ENCODE measurements at places on chromosomes 7 and 10.

DNA sequence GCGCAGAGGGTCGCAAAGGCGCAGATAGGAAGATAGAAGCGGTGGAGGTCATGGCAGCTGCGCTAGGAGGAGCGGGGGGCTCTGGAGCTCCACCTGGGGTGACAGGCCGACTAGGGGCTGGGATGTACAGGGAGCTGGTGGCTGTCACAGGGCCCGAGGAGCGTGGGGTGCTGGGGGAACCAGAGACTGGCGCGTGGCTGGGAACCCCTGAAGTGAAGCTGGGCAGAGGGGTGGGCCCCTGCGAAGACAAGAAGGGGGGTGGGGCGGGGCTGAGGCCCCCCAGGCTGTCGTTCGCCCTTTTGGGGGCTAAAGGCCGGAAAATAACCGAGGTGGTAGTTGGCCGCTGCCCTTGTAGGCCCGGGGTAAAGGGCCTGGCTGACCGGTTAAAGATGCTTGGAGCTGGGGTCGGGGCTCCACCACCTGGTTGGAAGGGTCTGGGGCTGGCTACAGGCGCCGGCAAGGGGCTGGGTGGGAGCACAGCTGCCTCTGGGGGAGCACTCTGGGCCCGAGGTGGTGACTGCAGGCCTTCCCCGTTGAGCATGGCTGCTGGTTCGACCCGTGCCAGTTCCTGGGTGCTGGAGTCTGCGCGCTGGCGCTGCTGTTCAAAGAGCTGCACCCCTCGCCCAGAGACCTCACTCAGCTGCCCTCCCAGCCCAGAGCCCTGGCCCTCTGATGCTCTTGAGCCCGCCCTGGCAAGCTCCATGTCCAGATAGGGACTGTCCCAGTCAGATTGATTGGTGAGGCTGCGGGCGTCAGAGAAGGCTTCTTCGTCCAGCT is 6.8 kb upstream of the MYOZ1 start:
- DNase-seq = no peak

DNA sequence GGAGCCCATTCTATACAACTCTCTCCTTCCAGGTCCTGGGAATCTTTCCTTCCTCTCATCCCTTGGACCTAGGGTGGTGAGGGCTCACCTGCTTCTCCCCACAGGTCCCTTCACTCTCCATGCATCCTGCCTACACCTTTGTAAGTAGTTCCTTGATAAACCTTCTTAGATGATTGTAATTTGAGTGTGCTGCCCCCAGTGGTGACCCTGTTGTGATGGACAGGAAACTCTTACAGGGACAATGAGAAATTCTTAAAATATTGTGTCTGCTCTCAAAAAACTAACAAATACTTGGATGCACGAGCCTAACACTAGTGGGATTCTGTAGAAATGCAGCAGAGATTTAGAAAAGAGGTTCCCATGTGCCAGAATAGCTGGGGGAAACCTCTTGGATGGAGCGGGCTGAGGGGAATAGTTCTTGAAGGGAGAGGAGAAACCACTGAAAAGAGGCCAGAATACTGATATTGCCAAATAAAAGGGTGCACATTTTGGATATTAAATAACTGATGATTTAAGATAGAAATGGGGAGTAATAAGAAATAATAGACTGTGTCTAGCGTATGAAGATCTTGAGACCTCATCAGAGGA is 6.7 kb upstream of the PAXIP1 start:
- DNase-seq = no peak

DNA sequence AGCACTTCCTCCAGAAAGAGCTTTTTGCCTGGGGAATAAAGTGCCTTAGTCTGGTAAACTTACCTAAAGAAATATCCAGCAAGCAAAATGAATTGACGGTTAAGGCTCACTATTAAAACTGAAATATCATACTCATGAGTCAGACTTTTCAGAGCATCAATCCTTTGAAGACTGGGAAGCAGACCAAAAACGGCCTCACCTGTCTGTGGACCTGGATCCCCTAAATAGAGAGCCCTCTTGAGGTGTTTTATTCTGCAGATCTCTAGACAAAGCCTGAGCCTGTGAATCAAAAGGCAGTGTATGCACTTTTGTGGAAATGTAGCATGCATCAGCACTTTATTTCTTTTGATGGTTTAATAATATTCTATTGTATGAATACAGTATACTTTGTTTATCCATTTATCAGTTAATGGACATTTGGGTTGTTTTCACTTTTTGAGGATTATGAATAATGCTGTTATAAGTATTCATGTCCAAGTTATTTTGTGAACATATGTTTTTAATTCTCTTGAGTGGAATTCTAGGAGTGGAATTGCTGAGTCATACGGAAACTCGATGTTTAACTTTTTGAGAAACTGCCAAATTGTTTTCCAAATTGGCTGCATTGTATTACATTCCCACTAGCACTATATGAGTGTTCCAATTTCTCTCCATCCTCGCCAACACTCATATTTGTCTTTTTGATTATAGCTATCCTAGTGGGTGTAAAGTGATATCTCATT is 449.0 kb upstream of the IGFBP3 start:
- DNase-seq = peak; percentile 64

GRCh38 chr7:30278376-30278775 is 6.0 kb upstream of the ZNRF2 start:
- DNase-seq = no peak

GRCh38 chr10:30834153-30834552 is 197.5 kb downstream of the ZNF438 start:
- no peak for DNase-seq

DNA sequence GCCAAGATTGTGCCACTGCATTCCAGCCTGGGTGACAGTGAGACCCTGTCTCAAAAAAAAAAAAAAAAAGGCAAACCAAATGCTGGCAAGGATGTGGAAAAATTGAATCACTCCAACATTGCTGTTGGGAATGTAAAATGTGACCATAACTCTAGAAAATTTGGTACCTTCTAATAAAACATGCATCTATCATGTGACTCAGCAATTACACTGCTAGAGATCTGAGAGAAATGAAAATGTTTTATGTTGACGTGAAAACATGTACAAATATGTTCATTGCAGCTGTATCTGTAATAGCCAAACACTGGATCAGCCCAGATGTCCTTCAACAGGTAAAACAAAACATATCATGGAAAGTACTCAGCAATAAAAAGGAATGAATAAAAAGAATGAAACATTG is 30.8 kb upstream of the SAR1A start:
- no peak for DNase-seq

DNA sequence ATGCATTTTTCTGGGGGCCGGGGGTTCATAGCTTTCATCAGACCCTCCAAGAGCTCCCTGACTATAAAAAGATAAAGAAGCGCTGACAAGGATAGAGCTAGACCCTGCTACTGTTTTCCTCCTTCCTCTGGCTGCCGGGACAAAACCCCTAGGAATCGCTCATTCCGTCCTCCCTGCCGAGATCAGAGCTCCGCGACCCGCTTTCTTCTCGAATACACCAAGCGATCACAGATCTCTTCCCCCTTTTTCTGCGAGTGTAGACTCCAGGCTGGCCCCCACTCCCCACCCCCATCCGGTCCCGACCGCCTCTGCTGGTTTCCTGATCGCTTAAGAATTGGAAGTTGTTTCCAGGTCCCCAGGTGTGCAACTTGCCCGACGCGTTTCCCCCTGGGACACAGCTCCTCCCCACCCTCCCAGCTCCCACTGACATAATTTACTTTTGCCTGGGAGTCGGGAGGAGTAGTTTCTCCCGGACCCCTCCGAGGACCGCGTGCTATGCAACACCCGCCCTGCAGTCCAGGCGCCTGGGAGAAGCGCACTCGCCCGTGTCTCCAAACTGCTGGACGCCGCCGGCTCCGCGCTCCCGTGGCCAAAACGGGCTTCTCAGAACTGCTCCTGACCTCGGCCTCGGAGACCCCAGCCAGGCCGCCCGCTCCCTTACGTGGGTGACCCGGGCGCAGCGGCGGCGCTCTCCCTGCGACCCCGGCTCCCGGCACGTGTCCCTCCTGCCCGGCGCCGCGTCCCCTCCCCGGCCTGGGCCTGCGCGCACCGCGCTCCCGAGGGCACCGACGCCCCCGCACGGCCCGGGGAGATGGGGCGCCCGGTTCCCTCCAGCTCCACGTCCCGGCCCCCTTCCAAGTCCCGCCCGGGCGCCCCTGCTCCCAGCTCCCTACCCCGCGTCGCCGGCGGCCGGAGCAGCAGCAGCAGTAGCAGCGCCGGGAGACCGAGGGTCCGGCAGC is 552 bp downstream of the IL15RA start:
- no peak for DNase-seq

DNA sequence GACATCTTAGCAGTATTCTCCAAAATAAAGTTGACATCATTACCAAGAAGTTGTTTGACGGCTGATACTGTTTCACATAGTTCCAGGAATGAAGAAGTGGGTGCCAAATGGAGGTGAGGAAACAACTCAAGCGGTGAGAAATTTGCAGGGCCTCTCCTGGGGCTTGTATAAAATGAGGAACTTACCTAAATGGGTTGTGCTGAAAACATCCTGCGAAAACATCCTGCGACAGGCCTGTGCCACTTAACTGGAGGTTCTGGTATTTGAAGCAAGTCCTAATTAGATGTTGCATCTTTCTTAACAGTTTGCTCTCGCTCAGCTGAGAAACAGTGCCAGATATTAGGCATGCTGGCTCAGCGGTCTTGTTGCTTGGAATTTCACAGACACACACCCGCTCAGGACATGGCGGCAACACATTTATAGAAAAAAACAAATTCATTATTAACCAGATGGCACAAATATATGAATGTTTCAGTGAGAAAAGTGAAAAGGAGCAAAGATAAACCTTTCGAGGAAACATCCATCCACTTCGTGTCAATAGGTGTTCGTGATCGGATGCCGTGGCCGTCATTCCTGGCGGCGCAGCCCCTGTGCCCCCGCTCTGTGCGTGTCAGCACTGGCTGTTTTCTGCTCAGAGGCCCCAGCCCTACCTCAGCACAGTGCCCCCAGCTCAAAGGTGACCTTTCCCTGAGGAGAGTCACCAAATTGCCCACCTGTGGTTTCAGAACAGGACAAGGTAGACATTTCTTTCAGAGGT is 48.1 kb downstream of the CDC123 start:
- DNase-seq = no peak

DNA sequence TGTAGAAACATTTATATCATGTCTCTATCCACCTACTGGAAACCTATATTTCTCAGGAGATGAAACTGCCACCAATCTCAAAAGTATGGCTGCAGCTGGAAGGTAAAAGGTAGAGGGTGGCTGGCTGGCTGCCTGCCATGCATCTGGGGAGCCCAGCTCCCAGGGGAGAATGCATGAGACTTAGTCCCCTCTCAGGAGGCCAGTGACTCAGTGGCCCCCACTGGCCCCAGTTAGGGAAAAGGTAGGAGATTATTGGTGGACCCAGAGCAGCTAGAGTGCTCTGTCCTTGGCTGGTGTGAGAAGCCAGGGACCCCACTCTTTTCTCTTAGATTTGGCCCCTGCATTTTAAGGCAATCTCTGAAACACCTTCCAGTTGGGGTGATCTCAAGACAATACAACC is 6.8 kb upstream of the NKX2-3 start:
- no peak for DNase-seq

- DNase-seq = no peak
Measured at GRCh38 chr7:30285067-30285535, 704 bp downstream of the ZNRF2 start.

DNA sequence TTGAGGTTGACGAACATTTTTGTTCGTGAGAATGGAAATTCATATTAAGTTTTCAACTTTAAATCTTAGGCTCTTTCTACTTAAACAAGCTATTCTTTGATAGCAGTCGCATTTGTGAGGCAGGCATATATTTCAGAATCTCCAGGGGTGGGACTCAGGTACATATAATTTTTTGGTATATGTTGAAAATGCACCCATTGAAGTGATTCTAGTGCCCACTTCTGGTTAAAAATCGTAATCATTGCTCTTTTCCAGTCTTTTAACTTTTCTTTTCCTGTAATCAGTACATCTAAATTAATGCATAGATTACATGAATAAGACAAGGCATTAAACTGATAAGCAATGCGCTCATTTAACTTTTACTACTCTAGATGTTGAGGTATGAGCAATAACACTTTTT is 67.8 kb downstream of the ZNRF2 start:
- no peak for DNase-seq

DNA sequence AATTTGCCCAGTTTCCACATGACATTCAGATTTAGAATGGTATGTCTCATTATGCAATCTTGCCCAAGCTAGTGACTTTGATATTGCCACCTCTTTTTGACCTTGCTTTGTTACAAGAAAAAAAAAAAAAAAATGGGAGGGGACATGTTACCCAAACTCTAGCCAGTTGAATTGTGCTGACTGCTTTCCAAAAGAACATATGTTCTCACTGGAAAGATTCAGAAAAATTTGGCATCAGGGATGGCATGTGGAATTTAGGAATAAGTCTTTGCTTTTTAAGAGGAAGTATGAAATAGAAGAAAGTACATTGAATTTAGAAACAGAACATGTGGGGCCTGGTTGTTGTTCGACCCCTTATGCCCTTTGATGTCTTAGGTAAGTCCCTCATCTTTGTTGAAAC is 846.8 kb downstream of the NRG3 start:
- no peak for DNase-seq

- DNase-seq = no peak
Measured at GRCh38 chr7:16420329-16420648, 1.0 kb downstream of the CRPPA start.

DNA sequence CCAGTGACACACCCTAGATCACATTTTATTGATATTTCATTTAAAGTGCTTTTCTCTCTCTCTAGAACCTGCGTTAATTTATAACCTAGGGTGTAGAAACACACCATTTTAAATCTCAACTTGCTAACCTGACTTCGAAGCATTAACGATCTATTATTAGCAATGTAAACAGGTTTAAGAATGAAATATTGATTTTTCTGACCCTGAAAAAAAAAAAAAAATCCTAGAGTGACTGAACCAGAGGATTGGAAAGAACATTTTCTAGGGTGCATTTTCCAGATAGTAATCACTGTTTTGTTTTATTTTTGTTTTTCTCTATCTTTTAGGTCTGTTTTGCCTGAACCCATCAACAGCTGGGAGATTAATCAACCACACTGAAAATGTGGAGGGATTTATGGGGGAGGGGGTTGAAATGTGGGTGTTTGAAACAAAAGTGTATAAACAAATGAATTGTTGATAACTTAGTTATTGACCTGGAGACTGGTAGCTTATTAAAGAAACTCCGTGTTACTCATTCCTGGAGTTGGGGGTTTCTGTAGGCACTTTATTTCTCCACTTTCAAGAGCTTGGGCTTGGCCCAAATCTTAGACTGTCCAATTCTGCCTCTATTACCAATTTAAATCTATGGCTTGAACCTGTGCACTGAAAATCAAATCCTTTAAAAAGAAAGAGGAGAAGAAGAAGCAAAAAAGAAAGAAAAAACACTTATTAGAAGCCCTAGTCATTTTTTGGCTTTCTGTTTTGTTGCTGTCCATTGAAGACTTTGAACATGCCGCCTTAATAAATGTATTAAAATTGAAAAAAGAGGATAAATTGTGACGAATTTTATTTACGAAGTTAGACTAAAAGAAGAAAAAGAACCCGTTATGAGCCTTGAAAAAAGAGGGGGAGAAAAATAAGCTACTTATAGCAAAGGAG is 2.8 kb downstream of the HOXA2 start:
- DNase-seq = no peak

- DNase-seq = no peak
Measured at GRCh38 chr7:100396421-100396982, 23.2 kb downstream of the PILRA start.

- no peak for DNase-seq
Measured at GRCh38 chr10:126638542-126638941, 32.0 kb downstream of the C10orf90 start.

All from glomerular endothelial cell (primary cell).